ENCODE measurements at places on chromosomes 11 and 22.
A peak's percentile ranks its signal among the peaks of the same experiment; 100 is the strongest.

DNA sequence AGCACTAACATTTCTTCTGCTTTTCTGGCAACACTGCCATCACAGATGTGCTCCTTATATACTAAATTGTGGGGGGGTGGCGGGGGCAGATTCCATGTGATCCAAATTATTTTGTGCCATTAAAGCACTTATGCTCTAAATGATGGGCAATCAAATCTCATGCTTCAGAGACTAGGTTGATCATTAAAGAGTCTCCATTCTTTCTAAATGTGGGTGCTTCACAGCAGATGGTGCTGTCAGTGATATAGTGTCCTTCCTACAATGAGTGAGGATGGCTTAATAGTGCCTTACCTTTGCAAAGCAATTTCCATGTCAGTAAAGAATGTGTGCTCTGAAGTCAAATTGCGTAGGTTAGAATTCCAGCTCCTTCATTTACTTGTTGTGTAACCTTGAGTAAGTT, 589.8 kb downstream of the ETS1 start:
- no peak for DNase-seq

DNA sequence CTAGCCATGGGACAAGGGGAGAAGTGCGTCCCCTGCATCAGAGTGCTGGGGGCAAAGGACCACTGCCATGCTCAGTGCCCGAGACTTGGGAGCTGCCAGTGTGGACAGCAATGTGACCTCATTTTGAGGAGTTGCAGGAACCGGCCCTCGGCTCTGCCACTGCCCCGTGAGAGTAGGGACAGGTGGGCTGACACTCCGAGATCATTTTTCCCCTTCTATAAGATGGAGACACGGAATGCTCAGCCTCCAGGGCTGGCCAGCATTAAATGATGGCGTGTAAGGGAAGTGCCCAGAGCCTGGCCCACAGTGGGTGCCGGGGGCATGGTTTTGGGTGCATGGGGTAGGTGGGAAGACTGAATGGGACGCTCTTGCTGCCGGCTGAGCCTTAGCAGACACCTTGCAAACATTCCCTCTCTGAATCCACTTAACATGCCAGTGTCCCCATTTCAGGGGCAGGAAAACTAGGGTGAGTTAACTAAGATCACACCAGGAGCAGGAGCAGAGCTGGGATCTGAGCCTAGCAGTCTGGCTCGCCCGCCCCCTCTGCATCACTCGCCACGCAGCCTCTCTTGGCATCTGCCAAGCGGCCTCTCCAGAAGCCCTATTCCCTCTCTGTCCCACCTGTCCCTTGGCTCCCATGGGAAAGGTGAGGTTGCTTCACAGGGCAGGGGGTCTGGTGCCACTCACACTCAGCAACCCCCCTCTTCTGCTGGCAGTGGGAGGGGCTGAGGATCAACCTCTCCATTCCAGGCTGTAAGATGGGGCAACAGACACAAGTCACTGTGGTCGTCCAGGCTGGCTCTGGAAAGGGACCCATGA, 13.6 kb downstream of the NPTXR start:
- DNase-seq = no peak

DNA sequence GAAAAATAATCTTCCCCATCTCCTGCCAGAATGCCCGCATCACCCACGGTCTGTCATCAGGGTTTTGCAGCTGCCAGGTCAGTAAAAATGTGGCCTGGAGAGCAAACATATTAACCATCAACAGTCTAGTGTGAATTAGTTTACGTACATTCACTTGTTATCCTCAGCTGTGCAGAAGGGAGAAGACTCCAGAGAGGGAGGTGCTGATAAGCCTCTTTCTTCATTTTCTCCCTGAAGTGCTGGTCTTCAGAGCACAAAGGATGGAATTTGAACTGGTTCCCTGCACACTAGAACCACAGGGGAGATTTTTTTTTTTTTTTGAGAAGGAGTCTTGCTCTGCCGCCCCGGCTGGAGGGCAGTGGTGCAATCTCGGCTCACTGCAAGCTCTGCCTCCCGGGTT, 8.2 kb downstream of the FGF19 start:
- DNase-seq = no peak

- DNase-seq = no peak
Measured at GRCh38 chr11:69160296-69161116, 4.8 kb downstream of the SMIM38 start.

- no peak for DNase-seq
Measured at GRCh38 chr22:35354068-35354467, 26.8 kb upstream of the HMOX1 start.

- DNase-seq = no peak
Measured at GRCh38 chr11:118212781-118213191, 12.0 kb downstream of the JAML start.

GRCh38 chr11:62680825-62681240, 2.0 kb upstream of the UBXN1 start:
- DNase-seq = no peak

GRCh38 chr11:92122561-92122960, 102.1 kb upstream of the FAT3 start:
- DNase-seq = no peak

GRCh38 chr22:35399114-35399677, 744 bp upstream of the MCM5 start:
- peak; percentile 43 for DNase-seq

GRCh38 chr11:36367806-36368680, 72.0 kb downstream of the PRR5L start:
- no peak for DNase-seq

All from stimulated activated naive CD8-positive, alpha-beta T cell treated with anti-CD3 and anti-CD28 coated beads, Interleukin-15, Interleukin-2, amounts not matched to agents 100 U/mL and 50 U/mL, for 24 hours (primary cell).